Stomach (tissue), 19 donors: ENCODE measurements at places on chromosomes 3 and 15. TPM values are rescaled to one million over a fixed set of nuclear protein-coding genes. Genes with fewer than 3 reads are reported as not detected.

Gene CASR
- total RNA-seq: 3.0 TPM

Gene EMC7
- 54.7 TPM for total RNA-seq

Gene CLDN16
- total RNA-seq: not detected

Gene CLEC3B
- not detected for total RNA-seq

Gene NRROS
- not detected for total RNA-seq

- no peak for DNase-seq
Observed at GRCh38 chr3:124519591-124520194, 210.6 kb upstream of the UMPS start.

DNA sequence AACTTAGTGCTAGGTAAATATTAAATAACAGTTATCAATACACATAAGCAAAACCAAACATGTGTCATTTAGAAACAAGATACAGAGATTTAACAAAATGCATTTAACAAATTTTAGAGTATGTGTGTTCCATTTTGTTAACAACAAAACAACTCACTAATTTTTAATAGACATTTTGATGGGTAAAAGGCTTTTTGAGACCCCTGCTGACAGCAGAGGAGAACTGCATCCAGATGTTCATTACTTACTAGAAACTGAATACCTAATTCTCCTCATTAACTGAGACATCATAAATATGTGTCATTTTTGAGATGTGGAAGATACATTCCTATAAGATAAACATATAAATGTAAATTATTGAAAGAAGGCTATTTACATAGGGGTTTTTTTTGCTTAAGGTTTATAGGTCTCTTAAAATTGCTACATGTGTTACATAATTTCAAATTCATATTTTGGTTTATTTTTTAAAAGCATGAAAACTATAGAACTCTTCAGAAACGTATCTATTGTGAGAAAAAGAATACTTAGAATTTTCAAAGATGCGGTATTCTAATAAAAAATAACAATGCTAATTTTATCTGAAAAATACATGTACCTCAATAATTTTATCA, 1009.8 kb downstream of the TUSC7 start:
- no peak for DNase-seq

DNA sequence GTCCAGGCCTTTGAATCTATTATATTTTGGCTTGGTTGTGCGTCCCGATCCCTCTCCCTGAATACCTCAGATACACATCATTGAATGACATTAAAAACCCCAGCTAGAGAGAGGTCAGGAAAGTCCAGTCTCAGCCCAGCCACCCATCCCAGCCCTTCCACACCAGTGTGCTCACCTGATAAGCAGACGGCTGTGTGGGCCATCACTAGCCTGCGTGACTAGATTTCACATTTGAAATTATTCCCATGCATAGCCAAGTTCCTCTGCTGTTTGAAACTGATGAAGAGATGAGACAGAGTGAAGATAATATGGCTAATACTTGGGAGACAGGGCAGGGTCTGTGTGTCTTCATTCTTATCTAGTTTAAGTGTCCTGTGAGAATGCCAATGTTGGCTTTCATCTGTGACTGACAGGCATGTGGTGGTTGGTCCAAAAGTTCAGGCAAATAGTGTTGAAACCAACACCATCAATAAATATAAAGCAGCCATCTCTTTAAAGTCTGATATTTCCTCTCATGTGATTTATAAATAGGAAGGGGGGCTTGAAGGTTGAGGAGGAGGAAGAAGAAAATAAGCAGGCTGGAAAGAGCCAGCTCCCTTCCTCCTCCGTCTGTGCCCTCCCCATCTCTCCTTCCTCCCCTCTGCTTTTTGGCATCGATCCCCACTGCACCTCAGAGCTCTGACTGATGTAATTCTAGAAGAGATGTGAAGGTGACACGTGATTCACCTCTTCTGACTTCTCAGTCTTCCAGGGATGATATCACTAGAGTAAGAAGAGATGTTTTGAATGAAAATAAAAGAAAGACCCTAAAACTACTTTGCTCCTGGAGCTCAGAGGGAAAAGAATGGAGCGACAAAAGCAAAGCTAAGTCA, 5.1 kb downstream of the FAM43A start:
- peak; percentile 9 for DNase-seq

- DNase-seq: no peak
Observed at GRCh38 chr3:52202384-52203077, 4.6 kb downstream of the ALAS1 start.

DNA sequence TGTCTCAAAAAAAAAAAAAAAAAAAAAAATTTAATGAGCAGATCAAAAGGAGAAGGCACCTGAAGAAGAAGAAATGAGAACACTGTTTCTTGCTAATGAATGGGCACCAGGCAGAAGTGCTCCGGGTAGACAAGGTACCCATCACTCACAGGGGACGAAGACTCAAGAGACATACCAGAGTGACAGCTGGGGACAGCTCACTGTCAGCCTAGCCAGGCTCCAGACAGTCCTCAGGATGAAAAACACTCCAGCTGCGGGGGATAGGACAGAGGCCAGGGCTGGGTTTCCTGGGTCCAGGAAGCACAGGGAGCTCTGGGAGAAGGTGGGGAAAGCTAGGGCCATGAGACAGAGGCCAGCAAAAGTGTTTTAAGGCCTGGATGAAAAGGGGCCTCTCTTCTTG, 48.5 kb upstream of the PARL start:
- DNase-seq: no peak

DNA sequence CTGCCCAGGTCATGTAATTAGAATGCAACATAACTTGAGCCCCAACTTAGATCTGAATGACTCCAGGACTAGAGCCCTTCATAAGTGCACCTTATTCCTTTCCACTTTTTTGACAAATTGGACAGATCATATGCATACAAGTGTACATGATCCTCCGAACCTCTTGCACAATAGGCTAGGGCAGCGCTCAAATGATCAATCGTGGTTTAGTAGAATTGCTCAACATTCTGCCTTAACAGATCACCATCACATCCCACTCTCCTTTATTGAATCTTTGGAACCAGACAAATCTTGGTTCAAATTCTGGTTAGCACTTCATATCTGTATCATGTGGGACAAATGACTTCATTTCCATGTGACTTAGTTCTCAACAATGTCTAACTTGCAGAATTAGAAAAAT, 106.8 kb upstream of the CDIN1 start:
- no peak for DNase-seq

DNA sequence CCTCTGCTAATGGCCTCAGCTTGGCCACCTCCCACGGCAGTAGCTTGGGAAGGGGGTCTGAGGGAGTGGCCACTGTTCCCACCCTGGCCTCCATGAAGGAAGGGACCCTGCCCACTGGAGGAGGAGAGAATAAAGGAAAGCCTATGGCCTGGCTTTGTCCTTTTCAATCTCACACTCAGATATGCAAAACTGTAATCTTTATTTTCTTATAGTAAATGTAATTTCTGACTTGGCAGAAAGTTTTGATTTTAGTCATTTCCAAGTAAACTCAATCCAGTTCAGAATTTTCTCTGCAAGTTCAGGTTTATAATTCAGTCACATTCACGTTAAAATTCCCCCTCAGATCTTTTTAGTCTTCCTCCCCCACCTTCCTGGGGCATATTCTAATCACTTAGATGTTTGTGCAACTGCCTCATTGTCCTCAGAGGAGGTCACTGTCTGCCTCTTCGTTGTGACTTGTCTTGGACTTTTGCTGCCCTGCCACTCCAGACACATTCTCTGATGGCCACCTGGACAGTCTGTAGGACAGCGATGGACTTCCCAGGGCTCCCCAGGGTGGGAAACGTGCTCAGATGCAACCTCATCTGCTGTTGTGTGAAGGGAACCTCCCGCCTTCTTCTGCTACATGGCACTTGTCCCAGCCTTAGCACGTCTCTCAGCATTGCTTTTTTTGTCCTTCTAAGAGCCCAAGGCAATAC, 222.8 kb upstream of the TBL1XR1 start:
- DNase-seq: no peak

GRCh38 chr3:48305396-48305795, 28.1 kb downstream of the SPINK8 start:
- no peak for DNase-seq

DNA sequence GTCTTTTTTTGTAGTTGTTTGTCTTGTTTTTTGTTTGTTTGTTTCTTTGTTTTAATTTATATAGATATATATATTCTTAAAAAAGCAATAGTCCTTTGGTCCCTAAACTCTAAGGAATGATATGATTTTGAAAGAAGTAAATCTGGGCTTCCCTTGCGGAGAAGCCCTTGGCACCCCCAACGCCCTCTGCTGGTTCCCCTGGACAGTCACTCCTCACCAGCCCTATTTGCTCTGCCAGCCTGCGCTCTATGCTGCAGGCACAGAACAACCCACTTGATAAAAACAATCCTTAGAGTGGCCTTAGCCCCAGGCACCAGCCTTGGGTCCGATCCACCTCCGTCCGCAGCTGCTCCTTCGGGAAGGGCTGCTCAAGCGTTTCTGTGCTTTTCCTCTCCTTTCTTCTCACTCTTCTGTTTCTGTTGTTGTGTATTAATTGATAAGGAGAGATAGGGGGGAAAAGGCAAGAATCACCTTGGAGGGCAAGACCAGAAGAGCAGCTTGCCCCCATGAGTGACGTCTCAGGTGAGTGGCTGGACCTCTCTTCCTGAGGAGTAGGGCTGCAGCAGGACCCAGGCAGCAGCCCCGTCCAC, 13.7 kb upstream of the PARP6 start:
- peak; percentile 72 for DNase-seq

DNA sequence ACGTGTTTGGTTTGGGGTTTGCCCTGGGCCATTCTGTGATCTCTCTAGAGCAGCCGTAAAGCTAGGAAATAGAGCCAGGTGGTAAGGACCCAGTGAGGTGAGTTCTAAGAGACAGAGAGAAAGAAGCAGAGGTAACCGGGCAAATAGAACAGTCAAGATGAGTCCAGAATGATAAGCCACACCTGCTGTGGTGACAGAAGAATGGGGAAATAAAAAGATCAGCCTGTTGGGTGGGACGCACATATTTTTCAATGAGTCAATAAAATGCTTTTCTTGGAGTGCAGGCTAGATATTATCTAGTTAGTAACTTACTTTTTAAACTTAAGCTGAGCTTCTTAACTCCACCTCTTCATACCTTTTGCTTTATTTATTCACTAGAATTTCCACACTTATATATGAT, 135.0 kb downstream of the NFKBIZ start:
- DNase-seq: no peak

- no peak for DNase-seq
Observed at GRCh38 chr15:67852418-67852817, 12.6 kb upstream of the RNU6-1 start.

GRCh38 chr3:46908294-46908985, 30.9 kb downstream of the PTH1R start:
- DNase-seq: peak; percentile 43

GRCh38 chr3:35183927-35184675, 455.2 kb upstream of the ARPP21 start:
- DNase-seq: no peak

- DNase-seq: no peak
Observed at GRCh38 chr3:43531835-43532234, 90.0 kb downstream of the ANO10 start.

DNA sequence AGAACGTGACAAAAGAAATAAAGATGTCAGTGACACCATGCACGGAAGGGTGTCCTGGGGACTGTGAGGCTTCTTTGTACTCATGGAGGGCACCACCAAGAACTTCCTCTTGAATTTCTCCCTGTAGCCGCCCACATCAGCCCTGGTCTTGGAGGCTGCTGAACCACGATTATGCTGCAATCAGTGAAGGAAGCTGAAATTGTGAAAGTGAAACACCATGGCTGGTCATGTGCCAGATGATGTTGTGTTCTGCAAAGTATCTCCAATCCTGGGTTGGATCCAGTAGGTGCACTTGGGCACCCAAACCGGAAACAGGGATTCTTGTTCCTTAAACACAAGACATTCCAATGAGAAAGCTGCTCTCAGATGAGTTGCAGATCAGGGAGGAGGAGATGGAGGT, 104.4 kb upstream of the GOLGA6L6 start:
- DNase-seq: no peak

DNA sequence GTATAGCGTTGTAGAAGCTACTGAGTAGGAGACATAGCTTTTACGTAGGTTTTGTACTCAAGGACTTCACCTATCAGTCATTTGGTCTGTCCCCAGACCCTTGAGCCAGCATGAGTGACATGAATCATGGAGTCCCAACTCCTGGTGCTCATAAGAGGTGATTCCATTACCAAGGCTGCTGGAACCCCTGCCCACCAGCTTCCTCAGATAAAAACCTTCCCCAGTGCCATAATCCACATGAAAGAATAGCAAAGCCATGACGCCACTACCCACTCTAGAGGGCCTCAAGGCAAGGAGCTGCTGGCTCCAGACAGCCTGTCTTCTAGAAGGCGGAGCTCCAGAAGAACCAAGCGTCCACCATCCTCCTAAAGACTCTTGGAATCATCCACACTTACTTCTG, 69.6 kb downstream of the NCEH1 start:
- no peak for DNase-seq

DNA sequence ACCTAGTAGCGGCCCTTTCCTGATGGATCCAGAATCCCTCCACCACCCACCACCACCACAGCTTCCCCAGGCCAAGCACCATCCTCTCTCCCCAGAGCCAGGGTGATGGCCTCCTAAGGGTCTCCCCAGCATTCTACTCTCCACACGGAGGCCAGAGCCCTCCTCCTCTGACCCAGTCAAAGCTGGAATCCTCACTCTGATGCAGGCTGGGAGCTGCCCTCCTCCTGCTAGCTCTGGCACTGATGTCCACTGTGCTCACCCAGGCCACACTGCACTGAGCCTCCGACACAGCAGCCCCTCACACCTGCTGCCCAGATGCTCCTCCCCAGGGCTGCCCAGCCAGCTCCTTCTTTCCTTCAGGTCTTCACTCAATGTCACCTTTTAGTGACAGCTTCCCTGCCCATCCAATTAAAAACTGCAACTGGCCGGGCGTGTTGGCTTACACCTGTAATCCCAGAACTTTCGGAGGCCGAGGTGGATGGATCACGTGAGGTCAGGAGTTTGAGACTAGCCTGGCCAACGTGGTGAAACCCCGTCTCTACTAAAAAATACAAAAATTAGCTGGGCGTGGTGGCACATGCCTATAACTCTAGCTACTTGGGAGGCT, 21.0 kb downstream of the XXYLT1 start:
- no peak for DNase-seq

GRCh38 chr3:25462495-25462894, 34.4 kb downstream of the RARB start:
- DNase-seq: no peak

DNA sequence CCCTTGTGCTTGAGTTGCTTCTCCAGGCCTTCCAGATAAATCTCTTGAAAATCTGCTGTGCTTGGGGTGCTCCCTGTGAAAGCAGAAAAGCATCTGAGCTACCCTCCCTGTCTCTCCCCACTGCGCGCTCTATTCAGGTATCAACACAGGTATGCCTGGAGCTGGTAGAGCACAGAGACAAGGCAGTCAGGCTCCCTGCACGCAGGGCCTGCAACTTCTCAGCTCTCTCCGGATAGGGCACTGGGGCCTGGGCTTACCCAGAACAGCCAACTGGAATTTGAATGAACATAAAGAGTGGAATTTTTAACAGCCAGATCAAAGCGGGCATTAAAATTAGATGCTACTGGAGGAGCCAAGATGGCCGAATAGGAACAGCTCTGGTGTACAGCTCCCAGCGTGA, 183.6 kb downstream of the XXYLT1 start:
- DNase-seq: no peak
